ENCODE measurements at places on chromosomes 12 and 14.
A peak's percentile ranks its signal among the peaks of the same experiment; 100 is the strongest.

GRCh38 chr12:38713294-38713693 lies 192.1 kb downstream of the CPNE8 start:
- H3K27me3 ChIP-seq = peaks cover 2% of the 10 kb centered on the region
- H3K4me3 ChIP-seq = no peak overlapping the region
- H3K36me3 ChIP-seq = peaks cover 5% of the 10 kb centered on the region
- H3K27ac ChIP-seq = no peak overlapping the region
- no peak for DNase-seq
- no peaks in the 10 kb centered on the region for H3K4me1 ChIP-seq

DNA sequence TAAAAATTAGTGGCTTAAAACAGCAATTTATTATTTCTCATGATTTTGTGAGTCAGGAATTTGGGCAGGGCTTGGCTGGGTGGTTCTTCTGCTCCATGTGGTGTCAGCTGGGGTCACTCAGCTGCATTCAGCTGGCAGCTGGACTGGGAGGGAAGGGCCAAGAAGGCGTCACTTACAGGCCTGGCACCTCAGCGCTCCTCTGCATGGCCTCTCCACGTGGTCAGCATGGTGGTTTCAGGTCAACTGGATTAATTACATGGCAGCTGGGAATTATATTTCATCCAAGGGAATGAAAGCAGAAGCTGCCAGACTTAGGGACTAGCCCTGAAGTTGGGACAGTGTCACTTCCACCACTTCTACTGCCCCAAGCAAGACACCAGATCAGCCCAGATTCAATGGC lies 27.5 kb upstream of the IRF2BPL start:
- no peaks in the 10 kb centered on the region for H3K27me3 ChIP-seq
- no peaks in the 10 kb centered on the region for H3K36me3 ChIP-seq
- peaks cover 13% of the 10 kb centered on the region for H3K4me1 ChIP-seq
- no peak overlapping the region for H3K4me3 ChIP-seq
- no peak overlapping the region for H3K27ac ChIP-seq

DNA sequence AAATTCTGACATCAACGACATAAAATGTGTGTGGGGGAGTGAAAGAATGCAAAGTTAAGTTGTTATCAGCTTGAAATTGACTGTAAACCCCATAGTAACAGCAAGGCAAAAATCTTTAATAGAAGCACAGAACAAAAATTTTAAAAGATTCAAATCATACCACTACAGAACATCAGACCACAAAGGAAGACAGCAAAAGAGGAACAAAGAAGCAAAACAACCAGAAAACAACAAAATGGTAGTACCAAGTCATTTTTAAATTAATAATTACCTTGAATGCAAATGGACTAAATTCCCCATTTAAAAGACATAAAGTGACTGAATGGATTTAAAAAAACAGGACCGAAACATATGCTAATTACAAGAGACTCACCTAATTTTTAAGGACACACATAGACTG lies 31.3 kb downstream of the A2M start:
- peaks cover 15% of the 10 kb centered on the region for H3K36me3 ChIP-seq
- peaks cover 23% of the 10 kb centered on the region for H3K4me1 ChIP-seq
- H3K27me3 ChIP-seq = peaks cover 2% of the 10 kb centered on the region
- H3K4me3 ChIP-seq = peak overlapping the region; percentile 3
- no peak overlapping the region for H3K27ac ChIP-seq

DNA sequence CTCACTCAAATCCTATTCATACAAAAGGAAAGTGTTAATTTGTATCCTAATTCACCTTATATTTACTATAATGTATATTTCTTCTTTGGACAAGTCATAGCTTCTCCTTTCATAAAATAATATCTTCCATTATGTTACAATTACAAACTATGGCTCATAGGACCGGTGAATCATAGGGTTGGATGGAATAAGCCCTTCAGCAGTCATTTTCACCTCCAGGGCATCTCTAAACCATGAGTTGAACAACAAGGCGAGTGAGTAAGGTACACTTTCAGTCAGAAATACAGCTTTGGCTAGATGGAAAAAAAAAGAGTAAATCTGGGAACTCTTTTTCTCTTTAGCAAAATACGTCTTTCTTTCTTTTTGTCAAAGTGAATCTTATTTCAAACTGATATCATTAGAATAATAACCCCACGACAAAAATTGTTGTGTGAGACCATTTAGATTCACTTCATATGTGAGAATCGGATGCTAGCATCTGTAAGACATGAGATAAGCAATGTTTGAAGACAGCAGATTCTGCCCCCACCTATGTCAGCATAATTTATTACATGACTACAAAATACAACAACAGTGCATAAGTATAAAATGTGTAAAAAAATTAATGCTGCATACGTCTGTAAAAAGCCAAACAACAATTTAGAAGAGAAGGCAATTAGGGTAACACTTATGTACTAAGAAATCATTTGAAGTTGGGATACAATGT lies 184.4 kb upstream of the SLC38A2 start:
- H3K27me3 ChIP-seq = peaks cover 4% of the 10 kb centered on the region
- H3K27ac ChIP-seq = no peak overlapping the region
- peaks cover 2% of the 10 kb centered on the region for H3K4me1 ChIP-seq
- H3K4me3 ChIP-seq = no peak overlapping the region
- no peak for DNase-seq

All from immature natural killer cell (primary cell).